ENCODE measurements at places on chromosomes 6 and 20. TPM values are rescaled to one million over a fixed set of nuclear protein-coding genes. Genes with fewer than 3 reads are reported as not detected.

GRCh38 chr20:4063631-4064030 is 48.3 kb upstream of the RNF24 start:
- H3K27me3 ChIP-seq = no peaks in the 10 kb centered on the region
- H3K4me1 ChIP-seq = peaks cover 57% of the 10 kb centered on the region
- no peak overlapping the region for H3K4me3 ChIP-seq

GRCh38 chr6:12170351-12171092 is 119.6 kb upstream of the EDN1 start:
- no peaks in the 10 kb centered on the region for H3K27me3 ChIP-seq
- no peaks in the 10 kb centered on the region for H3K36me3 ChIP-seq
- H3K27ac ChIP-seq = no peak overlapping the region
- peaks cover 4% of the 10 kb centered on the region for H3K4me1 ChIP-seq
- DNase-seq = no peak
- H3K4me3 ChIP-seq = no peak overlapping the region

DNA sequence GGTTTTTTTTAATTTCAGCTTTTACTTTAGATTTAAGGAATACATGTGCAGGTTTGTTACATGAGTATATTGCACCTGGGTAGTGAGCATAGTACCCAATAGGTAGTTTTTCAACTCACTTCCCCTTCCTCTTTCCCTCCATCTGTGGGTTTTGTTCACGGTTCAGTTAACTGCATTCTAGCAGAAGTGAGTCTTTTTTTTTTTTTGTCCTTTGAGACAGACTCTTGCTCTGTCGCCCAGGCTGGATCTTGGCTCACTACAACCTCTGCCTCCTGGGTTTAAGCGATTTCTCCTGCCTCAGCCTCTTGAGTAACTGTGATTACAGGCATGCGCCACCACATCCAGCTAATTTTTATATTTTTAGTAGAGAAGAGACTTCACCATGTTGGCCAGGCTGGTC is 8.7 kb downstream of the UBR2 start:
- H3K4me3 ChIP-seq = peak overlapping the region; percentile 46
- DNase-seq = peak; percentile 16
- peaks cover 38% of the 10 kb centered on the region for H3K36me3 ChIP-seq
- H3K4me1 ChIP-seq = peaks cover 51% of the 10 kb centered on the region

DNA sequence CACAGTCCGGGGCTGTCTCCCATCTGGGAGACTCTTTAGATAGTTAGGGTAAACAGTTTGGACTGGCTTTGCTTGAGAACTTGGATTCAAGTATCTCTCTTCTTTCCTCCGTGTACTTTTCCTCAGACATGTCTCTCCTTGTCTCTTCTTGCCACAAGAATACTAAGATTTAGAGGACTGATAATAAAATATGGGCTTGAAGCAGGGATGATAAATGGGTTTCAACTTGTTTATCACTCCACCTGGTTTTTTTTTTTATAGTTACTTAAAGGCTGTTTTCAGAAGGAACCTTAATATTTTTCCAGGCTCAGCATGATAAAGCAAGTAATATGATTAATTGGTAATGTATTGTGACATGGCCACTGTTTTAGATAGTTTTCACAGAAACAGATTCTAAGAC is 40.9 kb upstream of the KIF13A start:
- DNase-seq = no peak
- H3K4me3 ChIP-seq = no peak overlapping the region
- H3K27me3 ChIP-seq = peaks cover 2% of the 10 kb centered on the region
- no peaks in the 10 kb centered on the region for H3K36me3 ChIP-seq
- no peak overlapping the region for H3K27ac ChIP-seq
- no peaks in the 10 kb centered on the region for H3K4me1 ChIP-seq

- H3K36me3 ChIP-seq = no peaks in the 10 kb centered on the region
- H3K4me1 ChIP-seq = no peaks in the 10 kb centered on the region
- H3K27ac ChIP-seq = no peak overlapping the region
- no peak overlapping the region for H3K4me3 ChIP-seq
Observed at GRCh38 chr6:106422534-106422933, 62.0 kb downstream of the CRYBG1 start.

GRCh38 chr20:63032026-63032800 is 25.4 kb upstream of the BHLHE23 start:
- no peaks in the 10 kb centered on the region for H3K36me3 ChIP-seq
- peaks cover 26% of the 10 kb centered on the region for H3K27me3 ChIP-seq
- H3K4me1 ChIP-seq = peaks cover 9% of the 10 kb centered on the region
- no peak overlapping the region for H3K4me3 ChIP-seq

- H3K4me3 ChIP-seq = no peak overlapping the region
- no peaks in the 10 kb centered on the region for H3K36me3 ChIP-seq
Observed at GRCh38 chr6:84526631-84527030, 237.8 kb downstream of the TBX18 start.

DNA sequence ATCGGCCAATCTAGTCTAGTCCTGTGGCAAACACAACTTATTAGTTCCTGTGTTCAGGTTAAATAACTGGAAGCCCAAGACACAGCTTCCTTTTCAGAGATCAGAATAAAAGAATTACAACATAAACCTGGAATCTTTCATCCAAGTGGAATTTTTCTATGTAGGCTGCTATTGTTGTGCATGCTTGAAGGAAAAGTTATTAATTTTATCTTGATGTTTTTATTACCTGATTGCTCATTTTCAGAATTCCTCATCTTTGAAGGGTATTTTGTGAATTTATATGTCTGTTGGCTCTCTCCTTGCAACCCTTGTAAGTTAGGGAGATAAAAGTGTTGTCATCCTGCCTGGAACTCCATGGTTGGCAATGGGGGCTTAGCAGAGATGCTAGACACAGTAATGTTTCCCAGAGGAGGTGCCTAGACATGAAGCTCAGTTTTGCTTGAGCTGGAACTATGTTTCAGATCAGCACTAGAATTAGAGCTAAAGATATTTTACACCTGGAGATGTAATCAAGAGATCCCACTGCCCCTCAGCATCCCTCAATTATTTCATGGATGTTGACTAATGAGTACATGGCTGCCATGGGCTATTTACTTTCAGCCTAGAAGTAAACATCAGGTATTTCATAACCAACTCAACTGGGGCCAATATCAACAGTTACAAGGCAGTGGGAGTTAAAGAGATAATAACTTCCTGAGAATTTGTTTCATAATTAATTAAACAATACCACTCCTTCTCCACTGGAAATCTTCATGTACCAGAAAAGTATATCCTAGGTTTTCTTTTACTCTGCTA is 367.0 kb upstream of the MARCKS start:
- no peak for DNase-seq
- H3K36me3 ChIP-seq = no peaks in the 10 kb centered on the region
- no peak overlapping the region for H3K27ac ChIP-seq
- no peak overlapping the region for H3K4me3 ChIP-seq
- H3K4me1 ChIP-seq = no peaks in the 10 kb centered on the region
- no peaks in the 10 kb centered on the region for H3K27me3 ChIP-seq

DNA sequence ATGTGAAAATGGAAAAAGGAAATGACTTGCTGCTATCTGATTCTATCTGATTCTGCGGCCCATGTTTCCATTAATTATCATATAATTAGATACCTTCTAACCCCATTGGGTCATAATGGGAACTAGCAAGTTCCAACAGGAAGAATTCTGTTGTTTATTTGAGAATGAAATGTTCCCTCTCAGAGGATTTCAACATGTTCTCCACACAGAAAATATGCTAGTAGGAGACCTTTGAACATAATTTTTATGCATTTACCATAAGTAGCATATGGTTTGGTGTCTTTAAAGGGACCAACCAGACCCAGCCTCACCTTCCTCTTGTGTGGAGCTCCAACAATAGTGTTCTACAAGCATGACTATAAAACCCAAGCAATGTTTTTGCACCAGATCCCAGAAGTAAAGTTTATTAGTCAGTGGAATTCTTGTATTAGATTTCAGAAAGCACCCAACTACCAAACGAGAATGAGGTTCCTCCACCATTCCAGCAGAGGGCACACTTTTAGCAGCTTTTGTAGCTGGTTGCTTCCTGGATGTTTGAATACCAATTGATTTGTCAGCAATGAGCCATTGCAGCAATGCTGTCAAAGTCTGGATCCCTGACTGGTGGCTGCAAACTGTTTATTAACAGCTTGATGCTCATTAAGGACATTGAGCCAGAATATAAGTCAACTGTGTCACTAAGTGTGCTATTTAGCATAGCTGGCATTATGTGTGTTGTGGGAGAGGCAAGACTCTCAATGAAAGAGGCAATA is 143.6 kb upstream of the GJE1 start:
- no peaks in the 10 kb centered on the region for H3K4me1 ChIP-seq
- no peak overlapping the region for H3K4me3 ChIP-seq
- no peaks in the 10 kb centered on the region for H3K27me3 ChIP-seq
- no peak overlapping the region for H3K27ac ChIP-seq
- H3K36me3 ChIP-seq = no peaks in the 10 kb centered on the region

DNA sequence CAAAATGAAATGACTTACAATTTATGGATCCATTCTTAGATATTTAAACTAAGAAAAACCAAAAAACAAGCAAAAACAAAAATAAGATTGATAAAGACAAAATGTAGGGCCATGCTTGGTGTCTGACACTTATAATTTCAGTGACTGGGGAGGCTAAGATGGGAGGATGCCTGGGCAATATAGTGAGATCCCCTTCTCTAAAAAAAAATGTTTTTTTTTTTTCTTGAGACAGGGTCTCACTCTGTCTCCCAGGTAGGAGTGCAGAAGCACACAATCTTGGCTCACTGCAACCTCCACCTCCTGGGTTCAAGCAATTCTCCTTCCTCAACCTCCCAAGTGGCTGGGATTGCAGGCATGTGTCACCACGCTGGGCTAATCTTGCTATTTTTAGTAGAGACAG is 92.4 kb downstream of the HFE start:
- DNase-seq = no peak
- peaks cover 60% of the 10 kb centered on the region for H3K4me1 ChIP-seq
- H3K4me3 ChIP-seq = no peak overlapping the region
- no peak overlapping the region for H3K27ac ChIP-seq

DNA sequence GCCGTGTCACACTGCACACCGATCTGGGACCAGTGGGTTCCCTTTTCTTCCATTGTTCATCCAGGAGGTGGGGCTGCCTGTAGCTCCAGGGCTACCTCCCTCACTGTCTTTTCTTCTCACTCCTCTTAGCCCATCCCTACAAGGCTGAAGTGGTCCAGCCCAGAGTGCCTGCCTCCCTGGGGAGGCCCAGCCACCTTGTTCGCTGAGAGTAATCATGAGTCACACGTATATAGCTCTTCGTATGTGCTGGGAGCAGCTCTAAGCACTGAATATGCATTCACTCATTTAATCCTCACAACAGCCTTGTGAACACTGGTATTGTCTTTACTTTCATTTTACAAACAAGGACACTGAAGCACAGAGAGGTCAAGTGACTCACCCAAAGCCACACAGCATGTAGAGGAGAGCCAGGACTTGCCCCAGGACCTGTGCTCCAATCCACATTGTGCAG is 14.7 kb upstream of the CCDC167 start:
- DNase-seq = no peak
- H3K27me3 ChIP-seq = no peaks in the 10 kb centered on the region
- H3K4me1 ChIP-seq = peaks cover 69% of the 10 kb centered on the region
- peak overlapping the region; percentile 83 for H3K4me3 ChIP-seq
- H3K27ac ChIP-seq = peak overlapping the region; percentile 97
- H3K36me3 ChIP-seq = peaks cover 10% of the 10 kb centered on the region

GRCh38 chr6:73108949-73109348 is 116.3 kb downstream of the KHDC1L start:
- no peaks in the 10 kb centered on the region for H3K27me3 ChIP-seq
- H3K27ac ChIP-seq = no peak overlapping the region
- DNase-seq = no peak
- H3K4me3 ChIP-seq = no peak overlapping the region
- H3K4me1 ChIP-seq = no peaks in the 10 kb centered on the region

DNA sequence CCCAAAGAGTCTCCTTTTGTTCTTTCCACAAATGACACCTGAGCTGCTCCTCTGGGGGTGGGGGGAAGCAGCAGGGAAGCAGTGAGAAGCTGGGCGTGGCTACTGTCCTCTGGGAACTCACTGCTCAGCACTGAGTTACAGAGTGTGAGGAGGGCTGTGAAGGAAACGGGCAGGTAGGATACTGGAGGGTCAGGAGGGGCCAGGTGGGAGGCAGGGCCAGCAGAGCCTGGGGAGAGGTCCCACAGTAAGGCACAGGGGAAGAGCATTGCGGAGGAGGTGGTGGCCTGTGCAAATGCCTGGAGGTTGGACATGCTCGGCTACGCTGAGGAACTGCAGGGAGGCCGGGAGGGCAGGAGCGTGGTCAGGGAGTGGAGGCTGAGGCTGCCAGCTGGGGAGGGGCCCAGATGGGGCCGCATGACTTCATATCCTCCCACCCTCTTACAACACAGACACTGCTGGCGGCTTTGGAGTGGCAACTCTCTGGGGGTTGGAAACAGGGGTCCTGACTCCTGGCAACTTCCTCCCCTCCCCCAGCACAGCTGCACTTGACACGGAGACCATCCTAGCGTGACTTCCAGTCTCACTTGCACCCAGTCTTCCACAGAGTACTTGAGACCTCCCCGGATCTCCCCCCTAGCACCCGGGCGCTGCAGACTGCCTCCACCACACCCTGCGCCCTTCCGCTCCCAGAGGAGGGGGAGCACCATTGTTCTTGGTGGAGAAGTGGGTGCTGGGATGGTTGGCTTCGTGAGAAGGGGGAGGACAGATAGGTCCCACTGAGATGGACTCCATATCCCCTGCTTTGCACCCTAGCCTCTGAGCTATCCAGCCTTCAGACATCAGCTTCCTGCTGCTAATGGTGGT is 34.2 kb downstream of the RBM38 start:
- no peaks in the 10 kb centered on the region for H3K27me3 ChIP-seq
- H3K4me3 ChIP-seq = no peak overlapping the region
- peak overlapping the region; percentile 50 for H3K27ac ChIP-seq
- peaks cover 46% of the 10 kb centered on the region for H3K4me1 ChIP-seq
- H3K36me3 ChIP-seq = no peaks in the 10 kb centered on the region

DNA sequence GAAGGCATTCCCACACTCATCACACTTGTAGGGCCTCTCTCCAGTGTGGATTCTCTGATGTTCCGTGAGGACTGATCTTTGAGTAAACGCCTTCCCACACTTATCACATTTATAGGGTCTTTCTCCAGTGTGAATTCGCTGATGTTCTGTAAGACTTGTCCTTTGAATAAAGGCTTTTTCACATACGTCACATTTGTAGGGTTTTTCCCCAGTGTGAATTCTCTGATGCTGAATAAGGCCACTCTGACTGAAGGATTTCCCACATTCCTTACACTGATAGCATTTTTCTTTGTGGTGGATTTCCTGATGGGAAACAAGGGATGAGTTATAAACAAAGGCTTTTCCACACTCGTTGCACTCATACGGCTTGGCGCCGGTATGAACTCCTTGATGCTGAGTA is 8.9 kb downstream of the ZSCAN12 start:
- DNase-seq = no peak
- H3K4me1 ChIP-seq = peaks cover 25% of the 10 kb centered on the region
- no peak overlapping the region for H3K4me3 ChIP-seq
- no peak overlapping the region for H3K27ac ChIP-seq
- H3K27me3 ChIP-seq = no peaks in the 10 kb centered on the region
- peaks cover 85% of the 10 kb centered on the region for H3K36me3 ChIP-seq

- H3K27ac ChIP-seq = no peak overlapping the region
- no peak overlapping the region for H3K4me3 ChIP-seq
- no peaks in the 10 kb centered on the region for H3K4me1 ChIP-seq
- no peaks in the 10 kb centered on the region for H3K27me3 ChIP-seq
Observed at GRCh38 chr6:5786321-5786968, 220.3 kb downstream of the NRN1 start.

The ZNF343 gene
- 9.3 TPM for total RNA-seq

The GPLD1 gene
- total RNA-seq = 0.10 TPM

The CCN5 gene
- total RNA-seq = not detected

The ENPP3 gene
- total RNA-seq = 0.35 TPM

The AVP gene
- total RNA-seq = not detected

The TULP4 gene
- total RNA-seq = 36.3 TPM
